HFF-Myc (cell line): ENCODE measurements at places on chromosomes 2 and 18.

GRCh38 chr2:83481436-83481835 lies 977.6 kb downstream of the SUCLG1 start:
- DNase-seq: no peak

DNA sequence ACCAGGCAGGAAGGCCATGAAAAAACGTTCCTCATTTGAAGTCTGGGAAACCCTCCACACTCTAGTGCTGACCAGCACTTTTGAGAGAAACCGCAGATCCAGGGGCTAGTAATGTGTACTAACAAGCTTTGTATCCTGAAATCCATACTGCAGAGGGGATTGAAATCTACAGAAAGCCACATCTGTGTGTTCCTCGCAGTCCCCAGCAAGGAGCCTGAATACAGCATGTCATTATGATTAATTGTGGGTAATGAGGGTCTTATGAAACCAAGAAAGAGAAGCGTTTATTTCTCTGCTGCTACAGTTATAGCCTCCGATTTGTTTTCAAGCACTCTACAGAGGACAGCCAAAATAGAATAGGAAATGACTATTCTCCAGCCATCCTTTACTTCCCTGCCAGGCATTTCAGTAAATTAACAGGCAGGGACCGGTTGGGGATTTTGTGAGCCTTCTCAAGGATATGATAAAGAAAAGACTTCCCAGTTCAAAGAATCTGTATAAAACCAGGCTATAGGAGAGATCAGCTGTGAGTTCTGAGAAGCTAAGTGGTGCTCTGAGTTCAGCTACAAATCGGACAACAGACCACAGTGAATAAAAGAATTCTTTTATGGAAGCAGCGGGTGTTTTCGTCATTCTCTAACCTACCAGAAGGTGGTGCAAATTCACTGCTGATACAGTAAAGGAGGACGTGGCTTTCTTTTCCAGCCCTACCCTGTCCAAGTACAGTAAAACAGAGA lies 133.4 kb downstream of the INSIG2 start:
- DNase-seq: peak; percentile 61

GRCh38 chr2:39871291-39871761 lies 92.3 kb upstream of the THUMPD2 start:
- DNase-seq: peak; percentile 97

DNA sequence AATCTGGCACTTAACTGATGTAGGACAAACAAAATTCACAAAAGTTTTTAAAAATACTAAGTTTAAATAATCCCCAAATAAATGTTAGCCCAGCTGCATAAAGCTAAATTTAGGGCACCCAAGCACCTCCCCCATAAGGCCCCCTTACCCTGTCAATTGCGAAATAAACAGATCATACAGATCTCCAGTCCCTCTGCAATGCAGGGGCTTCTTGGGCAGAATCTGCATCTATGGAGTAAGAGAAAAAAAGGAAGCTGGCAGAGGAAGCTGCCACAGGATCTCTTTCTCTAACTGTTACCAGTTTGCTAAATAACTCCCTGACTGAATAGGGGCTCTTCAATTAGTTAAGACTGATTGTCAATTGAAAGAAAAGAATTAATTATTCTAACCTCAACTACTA lies 117.7 kb downstream of the MEMO1 start:
- DNase-seq: no peak

- no peak for DNase-seq
These were observed 339 bp downstream of the ACAA2 start for GRCh38 chr18:49813069-49813318.

DNA sequence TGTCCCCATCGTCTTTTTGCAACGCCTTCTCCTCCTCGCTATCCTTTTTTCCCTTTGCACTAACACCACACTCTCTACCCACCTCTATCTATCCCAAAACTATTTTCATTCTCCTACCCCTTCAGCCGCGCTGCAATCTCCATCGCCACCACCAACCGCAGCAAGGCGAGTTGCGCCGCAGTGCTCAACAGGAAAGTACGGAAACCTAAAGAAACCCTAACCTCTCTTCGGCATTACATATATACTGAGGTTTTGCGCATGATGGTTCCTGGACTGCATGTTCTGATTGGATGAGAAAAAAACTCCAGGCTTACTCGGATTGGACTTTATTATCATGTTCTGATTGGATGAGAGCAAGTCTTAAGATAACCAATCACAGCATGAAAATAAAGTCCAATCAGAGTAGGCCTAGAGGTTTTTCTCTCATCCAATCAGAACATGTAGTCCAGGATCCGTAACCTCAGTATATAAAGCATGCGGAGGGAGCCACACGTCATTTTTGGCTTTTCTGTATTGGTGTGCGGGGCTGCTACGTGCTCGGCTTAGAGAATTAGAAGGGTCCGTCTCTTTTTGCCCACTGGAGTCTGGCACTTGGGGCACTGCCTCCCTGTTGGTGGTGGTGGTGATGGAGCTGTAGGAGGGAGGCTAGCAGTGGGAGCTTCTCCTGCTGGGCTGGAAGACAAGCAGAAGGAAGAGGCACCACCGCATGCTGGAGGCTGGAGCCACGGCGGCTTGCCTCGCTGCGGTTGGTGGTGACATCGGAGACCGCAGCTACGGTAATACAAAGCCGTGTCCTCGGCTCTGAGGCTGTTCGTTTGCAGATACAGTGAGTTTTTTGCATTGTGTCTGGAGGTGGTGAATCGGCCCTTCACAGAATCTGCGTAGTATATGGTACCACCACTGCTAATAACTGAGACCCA lies 76.1 kb downstream of the TEKT4 start:
- no peak for DNase-seq

DNA sequence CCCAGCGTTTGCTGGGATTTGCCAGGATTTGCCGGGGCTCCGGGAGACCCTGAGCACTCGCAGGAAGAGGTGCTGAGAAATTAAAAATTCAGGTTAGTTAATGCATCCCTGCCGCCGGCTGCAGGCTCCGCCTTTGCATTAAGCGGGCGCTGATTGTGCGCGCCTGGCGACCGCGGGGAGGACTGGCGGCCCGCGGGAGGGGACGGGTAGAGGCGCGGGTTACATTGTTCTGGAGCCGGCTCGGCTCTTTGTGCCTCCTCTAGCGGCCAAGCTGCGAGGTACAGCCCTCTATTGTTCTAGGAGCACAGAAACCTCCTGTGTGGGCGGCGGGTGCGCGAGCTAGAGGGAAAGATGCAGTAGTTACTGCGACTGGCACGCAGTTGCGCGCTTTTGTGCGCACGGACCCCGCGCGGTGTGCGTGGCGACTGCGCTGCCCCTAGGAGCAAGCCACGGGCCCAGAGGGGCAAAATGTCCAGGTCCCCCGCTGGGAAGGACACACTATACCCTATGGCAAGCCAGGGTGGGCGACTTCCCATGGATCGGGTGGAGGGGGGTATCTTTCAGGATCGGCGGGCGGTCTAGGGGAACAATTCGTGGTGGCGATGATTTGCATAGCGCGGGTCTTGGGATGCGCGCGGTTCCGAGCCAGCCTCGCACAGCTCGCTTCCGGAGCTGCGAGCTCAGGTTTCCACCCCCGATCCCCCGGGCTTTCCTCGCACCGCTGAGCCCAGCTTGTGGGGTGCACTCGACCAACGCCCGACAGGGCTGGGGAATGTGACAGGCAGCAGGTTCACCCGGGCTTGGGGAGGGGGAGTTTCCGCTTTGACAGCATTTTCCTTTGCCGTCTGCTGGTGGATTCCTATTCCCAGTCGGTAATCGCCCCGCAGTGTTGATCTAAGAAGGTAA lies 2.8 kb downstream of the ONECUT2 start:
- DNase-seq: peak; percentile 12

- no peak for DNase-seq
These were observed 360.7 kb upstream of the CWC22 start for GRCh38 chr2:180367815-180368214.

DNA sequence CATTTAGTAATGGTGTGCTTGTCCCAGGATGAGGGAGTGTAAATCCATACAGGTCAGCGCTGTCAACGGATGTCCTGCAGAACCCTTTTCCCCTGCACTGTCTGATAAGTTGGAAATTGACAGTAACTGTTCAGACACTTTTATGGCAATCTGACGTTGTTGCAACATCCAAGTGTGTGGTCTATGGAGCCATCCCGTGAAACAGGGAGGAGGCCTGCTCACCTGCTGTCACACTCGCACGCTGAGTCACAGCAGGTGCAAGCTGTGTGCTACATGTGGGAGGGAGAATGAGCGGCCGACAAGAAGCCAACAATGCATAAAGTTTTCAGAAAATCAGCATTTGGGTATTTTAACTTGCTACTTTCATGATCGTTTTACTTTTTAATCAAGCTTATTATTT lies 43.7 kb upstream of the RMDN2 start:
- DNase-seq: no peak

- DNase-seq: no peak
These were observed 4.0 kb upstream of the LCLAT1 start for GRCh38 chr2:30443081-30443480.

DNA sequence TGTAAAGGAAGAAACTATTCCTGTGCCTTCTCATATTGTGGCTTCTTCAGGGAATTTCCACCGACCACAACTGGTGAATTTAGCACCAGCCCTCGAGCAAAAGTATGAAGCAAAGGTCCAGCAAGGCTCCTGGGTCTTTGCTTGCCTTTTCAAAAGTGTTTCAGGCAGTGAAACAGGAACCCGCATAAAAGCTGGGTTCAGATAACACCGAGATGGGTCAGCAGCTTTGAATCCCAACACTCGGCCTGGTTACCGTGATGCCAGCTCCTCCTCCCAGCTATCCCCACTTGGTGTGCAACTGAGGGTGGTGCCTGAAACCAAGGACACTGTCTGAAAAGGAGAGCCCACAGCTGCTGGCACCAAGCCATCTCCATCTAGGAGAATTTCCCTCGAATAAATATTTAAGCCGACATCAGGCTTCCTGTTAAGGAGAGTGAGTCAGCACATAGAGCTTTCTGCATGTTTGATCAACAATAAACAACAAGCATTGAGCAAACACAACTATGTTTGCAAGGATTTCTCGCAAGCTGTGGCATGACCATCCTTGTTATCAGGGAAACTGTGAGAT lies 69.5 kb downstream of the ANTXR1 start:
- DNase-seq: peak; percentile 66

DNA sequence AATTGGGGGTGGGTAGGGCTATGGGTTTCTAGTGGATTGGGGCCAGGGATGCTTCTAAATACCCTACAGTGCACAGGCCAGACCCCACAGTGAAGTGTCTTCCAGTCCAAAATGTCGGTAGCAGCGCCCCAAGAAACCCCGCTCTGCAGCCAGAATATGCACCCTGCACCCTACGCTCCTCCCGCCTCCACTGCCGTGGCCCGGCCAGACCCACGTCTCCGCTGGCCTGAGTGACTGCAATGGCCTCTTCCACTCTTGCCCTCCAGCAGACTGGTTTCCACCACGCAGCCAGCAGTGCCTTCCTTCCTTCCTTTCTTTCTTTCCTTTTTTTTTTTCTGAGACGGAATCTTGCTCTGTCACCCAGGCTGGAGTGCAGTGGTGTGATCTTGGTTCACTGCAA lies 91.4 kb upstream of the TAF1B start:
- no peak for DNase-seq

GRCh38 chr2:64404743-64405142 lies 49.2 kb upstream of the LGALSL start:
- DNase-seq: peak; percentile 40

DNA sequence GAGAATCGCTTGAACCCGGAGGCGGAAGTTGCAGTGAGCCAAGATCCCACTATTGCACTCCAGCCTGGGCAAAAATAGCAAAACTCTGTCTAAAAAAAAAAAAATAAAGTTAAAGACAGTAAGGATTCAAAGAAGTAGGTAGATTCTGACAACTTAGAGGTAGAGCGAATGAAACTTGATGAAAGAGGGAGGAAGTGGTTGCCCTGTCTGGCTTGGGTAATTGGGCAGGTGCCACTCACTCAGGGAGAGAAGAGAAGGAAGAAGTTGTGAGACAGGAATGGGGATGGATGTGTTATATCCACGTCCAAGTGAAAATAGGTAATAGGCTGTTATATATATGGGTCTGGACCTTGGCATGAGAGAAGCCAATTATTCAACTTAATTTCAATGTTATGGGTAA lies 26.3 kb downstream of the NDC80 start:
- DNase-seq: no peak

DNA sequence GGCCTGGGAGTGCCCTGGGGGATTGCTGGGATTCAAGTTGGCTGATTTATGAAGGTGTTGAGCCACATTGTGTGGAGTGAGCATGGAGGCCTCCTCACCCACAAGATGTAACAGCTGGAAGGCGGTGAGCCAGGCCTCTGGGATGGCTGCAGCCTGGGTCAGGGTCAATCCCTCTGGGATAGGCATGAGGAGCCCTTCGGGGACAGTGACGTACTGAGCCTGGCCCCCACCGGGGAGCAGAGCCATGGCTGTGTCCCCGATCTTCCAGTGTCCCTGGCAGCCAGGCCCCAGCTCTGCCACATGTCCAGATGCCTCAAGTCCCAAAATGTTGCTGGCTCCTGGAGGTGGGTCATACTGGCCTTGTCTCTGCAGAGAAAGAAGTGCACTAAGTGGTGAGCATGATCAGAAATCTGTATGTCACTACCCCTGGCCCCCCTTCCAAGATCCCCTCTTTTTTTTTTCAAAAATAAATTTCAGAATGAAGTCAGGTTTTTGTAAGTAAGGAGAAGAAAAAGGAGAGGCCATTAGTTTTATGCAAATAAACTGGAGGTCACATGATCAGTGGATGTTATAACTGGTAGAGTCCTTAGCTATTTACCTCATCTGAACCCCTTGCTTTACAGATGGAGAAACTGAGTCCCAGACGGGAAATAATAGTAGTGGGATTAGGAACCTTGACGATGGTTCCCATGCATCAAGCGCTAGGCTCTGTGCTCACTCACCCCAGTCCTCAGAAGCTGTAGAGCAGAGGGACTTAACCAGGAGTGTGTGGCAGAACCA lies 1.7 kb downstream of the TP53I3 start:
- DNase-seq: no peak

DNA sequence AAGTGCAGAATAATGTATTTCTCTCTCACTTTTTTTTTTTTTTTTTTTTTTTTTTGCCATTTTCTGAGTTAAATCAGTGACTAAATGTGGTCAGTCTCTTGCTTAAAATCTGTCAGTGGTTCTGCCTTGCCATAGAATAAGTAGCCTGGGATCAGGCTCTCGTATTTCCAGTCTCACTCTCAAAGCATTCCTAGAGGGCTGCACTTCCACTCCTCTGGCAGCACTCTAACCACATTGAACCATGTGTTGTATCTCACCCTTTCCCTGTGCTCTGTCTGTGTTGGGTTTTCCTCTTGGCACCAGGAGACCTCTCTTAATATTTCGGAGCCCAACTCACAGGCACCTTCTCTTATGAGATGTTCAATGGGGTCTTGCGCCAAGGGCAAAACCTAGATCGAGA lies 304.4 kb downstream of the CTNNA2 start:
- no peak for DNase-seq

DNA sequence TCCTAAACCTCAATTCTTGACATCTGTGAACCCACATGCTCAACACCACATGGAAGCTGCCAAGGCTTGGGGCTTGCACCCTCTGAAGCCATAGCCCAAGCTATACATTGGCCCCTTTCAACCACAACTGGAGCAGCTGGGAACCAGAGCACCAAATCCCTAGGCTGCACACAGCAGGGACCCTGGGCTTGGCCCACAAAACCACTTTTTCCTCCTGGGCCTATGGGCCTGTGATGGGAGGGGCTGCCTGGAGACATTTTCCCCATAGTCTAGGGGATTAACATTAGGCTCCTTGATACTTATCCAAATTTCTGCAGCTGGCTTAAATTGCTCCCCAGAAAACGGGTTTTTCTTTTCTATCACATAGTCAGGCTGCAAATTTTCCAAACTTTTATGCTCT lies 40.3 kb downstream of the EXOC6B start:
- DNase-seq: no peak

GRCh38 chr2:181750305-181750704 lies 70.0 kb upstream of the NEUROD1 start:
- no peak for DNase-seq
